SJSA1 (cell line): ENCODE measurements at places on chromosomes 5 and 9. TPM values are rescaled to one million over a fixed set of nuclear protein-coding genes. Genes with fewer than 3 reads are reported as not detected.

DNA sequence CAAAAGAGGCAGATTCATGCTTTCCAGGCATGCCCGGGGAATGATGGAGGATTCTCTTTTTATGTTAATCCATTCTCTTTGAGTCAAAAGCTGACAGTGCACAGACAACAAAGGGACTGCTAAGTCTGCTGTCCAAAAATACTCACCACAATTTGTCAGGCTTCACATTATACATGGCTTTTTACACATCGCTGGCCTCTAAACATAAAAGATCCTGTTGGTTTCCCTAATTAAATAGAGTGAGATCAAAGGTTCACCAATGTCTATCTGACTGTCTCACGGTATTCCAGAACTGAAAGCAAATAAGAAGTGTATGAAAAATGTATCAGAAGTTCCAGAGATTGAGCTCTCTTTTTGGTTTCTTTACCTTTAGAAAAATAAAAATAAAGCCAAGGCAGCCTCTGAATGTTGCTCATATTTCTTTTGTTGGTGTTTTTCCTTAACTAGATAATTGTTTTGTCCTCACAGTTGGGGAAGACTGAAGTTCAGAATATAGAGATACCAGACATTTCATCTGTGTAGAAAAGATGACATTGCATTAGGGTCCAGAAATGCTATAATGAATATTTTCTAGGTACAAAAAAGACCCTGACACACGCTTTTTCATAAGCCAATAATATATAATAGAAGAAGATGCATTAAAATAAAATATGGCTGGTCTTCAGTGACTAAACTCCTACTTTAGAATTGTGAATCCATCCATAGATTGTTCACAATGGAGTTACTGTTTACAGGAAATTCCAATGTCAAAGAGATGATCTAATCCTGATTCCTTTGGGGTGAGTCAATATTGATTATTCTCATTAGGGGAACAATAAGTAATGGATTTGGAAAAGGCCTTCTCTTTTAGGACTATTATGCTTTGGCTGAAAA lies 688.2 kb upstream of the CDH6 start:
- no peak for DNase-seq
- H3K36me3 ChIP-seq = no peaks in the 10 kb centered on the region
- H3K27me3 ChIP-seq = no peaks in the 10 kb centered on the region
- no peaks in the 10 kb centered on the region for H3K4me1 ChIP-seq
- no peak overlapping the region for H3K27ac ChIP-seq

DNA sequence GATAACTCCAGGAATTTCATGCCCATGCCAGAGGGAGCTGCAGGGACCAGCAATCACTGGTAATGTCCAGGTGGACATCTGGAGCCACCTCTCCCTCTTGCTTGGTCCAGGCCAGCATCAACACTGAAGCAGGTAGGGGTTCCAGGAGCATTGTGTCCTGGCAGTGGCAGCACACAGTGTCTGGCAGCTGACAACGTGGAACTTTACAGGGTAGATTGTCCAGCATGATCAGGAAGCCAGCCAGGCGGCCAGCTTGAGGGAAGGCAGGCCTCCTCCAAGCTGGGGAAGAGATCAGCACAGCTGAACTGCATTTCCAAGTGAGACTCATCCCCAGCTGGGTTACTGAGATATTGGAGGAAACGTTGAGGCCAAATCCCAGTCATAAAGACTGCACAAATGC lies 82.6 kb upstream of the RASGRF2 start:
- no peak overlapping the region for H3K4me3 ChIP-seq
- no peaks in the 10 kb centered on the region for H3K4me1 ChIP-seq
- H3K27ac ChIP-seq = no peak overlapping the region
- peaks cover 13% of the 10 kb centered on the region for H3K36me3 ChIP-seq

DNA sequence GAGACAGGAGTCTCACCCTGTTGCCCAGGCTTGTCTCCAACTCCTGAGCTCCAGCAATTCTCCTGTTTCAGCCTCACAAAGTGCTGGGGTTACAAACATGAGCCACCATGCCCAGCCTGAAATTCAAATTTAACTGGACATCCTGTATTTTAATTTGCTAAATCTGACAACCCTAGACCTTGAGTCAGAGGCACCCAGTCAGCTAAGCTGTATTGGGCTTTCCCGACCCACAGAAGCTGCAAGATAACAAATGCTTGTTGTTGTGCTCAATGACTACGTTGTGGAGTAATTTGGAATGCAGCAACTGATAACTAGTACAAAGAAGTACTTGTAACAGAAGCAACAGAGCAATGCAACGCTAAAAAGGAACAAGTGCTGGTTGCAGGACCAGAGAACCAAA lies 533.1 kb downstream of the NTRK2 start:
- H3K27ac ChIP-seq = no peak overlapping the region
- no peak for DNase-seq
- no peak overlapping the region for H3K4me3 ChIP-seq
- H3K36me3 ChIP-seq = no peaks in the 10 kb centered on the region
- H3K27me3 ChIP-seq = no peaks in the 10 kb centered on the region

- peak within 1 kb of the TSS; percentile 86 for H3K27ac ChIP-seq
- peaks cover 30% of the 10 kb centered on the region for H3K36me3 ChIP-seq
- no peaks in the 10 kb centered on the region for H3K27me3 ChIP-seq
- peak; percentile 93 for DNase-seq
Observed at GRCh38 chr9:104747565-104748358, at the start of gene NIPSNAP3A. TSS of gene NIPSNAP3A (plus strand) at chr9:104747683. CDS start at chr9:104747793, 110 bp downstream.

DNA sequence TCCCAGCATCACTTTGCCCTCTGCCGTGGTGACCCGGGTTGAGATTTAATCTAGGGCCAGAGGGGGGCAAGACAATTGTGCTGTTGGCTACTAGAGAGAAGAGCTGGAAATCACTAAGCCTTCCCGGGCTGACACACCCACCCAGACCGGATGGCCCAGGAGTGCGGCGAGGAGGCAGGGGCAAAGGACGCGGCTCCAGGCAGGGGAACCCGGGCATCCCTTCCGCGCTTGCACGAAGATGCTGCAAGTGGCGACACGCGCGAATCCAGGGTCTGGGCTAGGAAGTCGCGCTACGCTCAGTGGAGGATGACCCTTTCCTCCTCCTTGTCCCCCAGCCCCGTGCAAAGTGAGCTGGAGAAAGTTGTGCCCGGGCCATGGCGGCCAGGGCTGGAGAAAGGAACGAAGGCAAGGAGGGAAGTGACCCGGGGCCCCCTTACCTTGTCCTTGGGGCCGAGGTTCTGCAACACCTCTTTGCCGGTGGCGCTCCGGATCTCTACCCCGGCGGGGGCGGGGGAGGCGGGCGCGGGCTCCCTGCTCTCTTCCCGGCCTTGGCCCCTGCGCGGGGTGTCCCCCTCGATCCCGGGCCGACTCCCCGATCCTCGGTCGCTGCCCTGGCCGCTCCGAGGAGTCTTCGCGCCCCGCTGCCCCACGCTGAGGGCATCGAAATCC lies 693 bp downstream of the DPYSL3 start:
- no peaks in the 10 kb centered on the region for H3K27me3 ChIP-seq
- H3K36me3 ChIP-seq = peaks cover 5% of the 10 kb centered on the region
- peak overlapping the region; percentile 41 for H3K27ac ChIP-seq
- H3K4me1 ChIP-seq = peaks cover 48% of the 10 kb centered on the region

- no peak overlapping the region for H3K4me3 ChIP-seq
- no peaks in the 10 kb centered on the region for H3K36me3 ChIP-seq
- no peak for DNase-seq
- no peaks in the 10 kb centered on the region for H3K27me3 ChIP-seq
Observed at GRCh38 chr9:128146591-128147120, 2.6 kb upstream of the LCN2 start.

DNA sequence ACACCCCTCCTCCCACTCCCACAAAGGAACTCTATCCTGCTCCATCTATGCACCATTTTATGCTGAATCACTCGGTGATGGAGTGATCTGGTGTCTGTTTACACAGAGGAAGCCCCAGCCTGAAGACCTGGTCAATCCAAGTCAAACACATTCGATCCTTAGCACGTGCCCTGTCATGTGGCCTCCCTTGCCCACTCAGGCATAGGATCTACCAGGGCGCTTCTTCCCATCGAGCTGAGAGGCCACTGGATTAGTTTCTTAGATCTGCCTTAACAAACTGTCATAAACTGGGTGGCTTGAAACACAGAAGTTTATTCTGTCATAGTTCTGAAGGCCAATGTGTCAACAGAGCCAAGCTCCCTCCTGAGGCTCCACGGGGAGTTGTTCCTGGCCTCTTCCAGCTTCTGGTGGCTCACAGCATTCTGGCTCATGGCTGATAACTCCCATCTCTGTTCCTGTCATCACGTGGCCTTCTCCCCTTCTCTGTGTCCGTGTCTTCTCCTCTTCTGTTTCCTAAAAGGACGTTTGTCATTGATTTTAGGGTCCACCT lies 34.2 kb downstream of the FOXI1 start:
- no peaks in the 10 kb centered on the region for H3K36me3 ChIP-seq
- H3K27me3 ChIP-seq = no peaks in the 10 kb centered on the region; the same call in 1 of the 2 replicates
- no peak overlapping the region for H3K27ac ChIP-seq
- no peaks in the 10 kb centered on the region for H3K4me1 ChIP-seq
- no peak for DNase-seq
- H3K4me3 ChIP-seq = no peak overlapping the region

DNA sequence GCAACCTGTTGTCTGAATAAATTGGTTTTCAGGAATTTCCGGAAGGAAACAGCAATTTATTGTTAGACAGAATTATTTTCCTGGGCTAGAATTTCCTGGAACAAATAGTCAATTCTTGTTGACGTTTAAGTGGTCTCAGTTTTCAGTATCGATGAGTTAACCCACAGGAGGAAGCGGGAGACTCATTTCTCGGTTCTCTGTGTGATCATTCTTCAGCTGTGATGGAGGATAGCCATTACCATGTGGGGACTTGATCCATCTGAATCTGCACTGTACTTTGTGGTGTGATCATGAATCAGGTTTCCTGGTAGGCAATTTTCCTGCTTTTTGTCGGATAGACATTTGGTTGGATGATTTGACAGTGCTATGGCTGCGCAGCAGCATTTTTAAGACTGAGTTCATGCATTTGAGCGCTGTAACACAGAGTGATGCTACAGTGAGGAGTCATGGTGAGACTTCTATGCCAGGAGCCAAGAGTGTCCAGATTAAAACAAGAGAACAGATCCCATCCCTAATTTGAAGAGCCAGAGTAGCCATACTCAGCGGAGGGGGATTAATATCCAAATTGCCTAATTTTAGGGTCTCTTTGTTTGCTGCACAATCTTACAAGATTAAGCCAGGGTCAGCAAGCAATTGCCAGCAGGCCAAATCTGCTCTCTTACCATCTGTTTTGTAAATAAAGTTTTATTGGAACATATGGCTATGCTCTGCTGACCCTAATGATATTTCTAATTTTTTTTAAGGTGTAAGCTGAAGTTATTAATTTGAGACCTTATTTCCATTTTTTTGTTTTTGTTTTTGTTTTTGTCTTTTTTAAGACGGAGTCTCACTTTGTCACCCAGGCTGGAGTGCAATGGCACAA lies 355.9 kb downstream of the RAB3C start:
- H3K27ac ChIP-seq = no peak overlapping the region
- H3K4me3 ChIP-seq = no peak overlapping the region
- H3K27me3 ChIP-seq = no peaks in the 10 kb centered on the region
- H3K36me3 ChIP-seq = no peaks in the 10 kb centered on the region
- no peaks in the 10 kb centered on the region for H3K4me1 ChIP-seq
- no peak for DNase-seq

GRCh38 chr9:74379718-74380117 lies 117.4 kb upstream of the RORB start:
- no peaks in the 10 kb centered on the region for H3K27me3 ChIP-seq
- H3K4me3 ChIP-seq = no peak overlapping the region
- no peaks in the 10 kb centered on the region for H3K4me1 ChIP-seq
- H3K36me3 ChIP-seq = no peaks in the 10 kb centered on the region

- H3K36me3 ChIP-seq = no peaks in the 10 kb centered on the region
- H3K4me1 ChIP-seq = peaks cover 25% of the 10 kb centered on the region
- H3K4me3 ChIP-seq = peak overlapping the region; percentile 42
- peak; percentile 26 for DNase-seq
Observed at GRCh38 chr5:128538250-128539037, 399 bp upstream of the FBN2 start.

DNA sequence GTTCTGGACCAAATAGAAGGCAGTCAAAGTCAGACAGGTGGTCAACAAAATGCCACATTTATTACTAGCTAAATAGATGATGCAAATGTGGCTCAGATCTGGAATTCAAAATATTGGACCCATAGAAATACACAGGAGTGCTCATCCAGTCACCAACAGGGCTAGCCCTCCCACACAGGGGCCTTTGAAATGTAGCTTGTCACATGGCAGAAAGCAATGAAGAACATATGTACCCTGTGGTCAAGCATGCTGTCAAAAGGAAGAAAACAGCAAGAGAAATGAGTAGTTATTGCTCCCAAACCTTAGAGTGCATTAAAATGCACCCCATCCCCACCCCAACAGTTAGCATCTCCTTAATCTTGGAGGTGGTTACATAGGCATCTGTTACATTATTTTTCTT lies 20.9 kb upstream of the CCDC112 start:
- H3K36me3 ChIP-seq = no peaks in the 10 kb centered on the region
- H3K4me1 ChIP-seq = no peaks in the 10 kb centered on the region
- H3K27ac ChIP-seq = no peak overlapping the region
- no peaks in the 10 kb centered on the region for H3K27me3 ChIP-seq

DNA sequence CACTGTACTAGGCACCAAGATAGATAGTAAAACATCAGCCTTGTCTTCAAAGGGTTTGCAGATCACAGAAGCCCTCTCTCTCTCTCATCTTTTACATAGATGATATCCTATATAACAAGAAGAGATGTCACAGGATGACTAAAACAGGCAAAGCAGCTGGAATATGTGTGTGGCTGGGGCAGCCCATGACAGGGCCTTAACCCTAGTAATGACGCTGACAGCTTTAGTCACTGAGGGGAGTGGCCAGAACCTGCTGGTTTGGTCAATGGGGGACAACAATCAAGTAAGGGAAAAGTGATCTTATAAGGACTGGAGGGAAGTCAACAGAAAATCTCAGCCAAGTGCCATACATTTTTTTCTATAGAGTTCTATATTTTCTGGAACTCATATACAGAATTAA lies 41.9 kb upstream of the RIC1 start:
- H3K27ac ChIP-seq = peak overlapping the region; percentile 85
- no peaks in the 10 kb centered on the region for H3K27me3 ChIP-seq
- no peaks in the 10 kb centered on the region for H3K36me3 ChIP-seq
- peaks cover 40% of the 10 kb centered on the region for H3K4me1 ChIP-seq

- no peaks in the 10 kb centered on the region for H3K27me3 ChIP-seq
- H3K4me1 ChIP-seq = peaks cover 23% of the 10 kb centered on the region
- peak overlapping the region; percentile 54 for H3K27ac ChIP-seq
- no peak for DNase-seq
- no peak overlapping the region for H3K4me3 ChIP-seq
Observed at GRCh38 chr5:126002222-126002897, 420.8 kb upstream of the GRAMD2B start.

The SLC4A9 gene
- total RNA-seq = not detected in 2 replicates

The SLC6A18 gene
- total RNA-seq = not detected in 2 replicates

The NELFB gene
- 35.2 and 41.9 TPM in 2 replicates for total RNA-seq

The PPP1R26 gene
- total RNA-seq = 11.0 and 16.8 TPM in 2 replicates

The GGTA1 gene
- total RNA-seq = not detected in 2 replicates

The SPATA31E1 gene
- total RNA-seq = 0.26 TPM in 1 of 2 replicates, not detected in the other

The KCNV2 gene
- total RNA-seq = not detected in 2 replicates

The SYK gene
- total RNA-seq = not detected in 2 replicates

The NTRK2 gene
- 0.16 TPM in 2 replicates for total RNA-seq

The HMGCS1 gene
- 18.5 and 20.2 TPM in 2 replicates for total RNA-seq

The PCDHB7 gene
- total RNA-seq = 0.85 and 0.87 TPM in 2 replicates

The HRH2 gene
- not detected in 2 replicates for total RNA-seq
